ENCODE measurements at places on chromosomes 4 and X.

- no peak for DNase-seq
Measured at GRCh38 chr4:27759611-27760575, 899.3 kb downstream of the STIM2 start.

- no peak for DNase-seq
Measured at GRCh38 chr4:80900908-80901307, 129.6 kb upstream of the BMP3 start.

DNA sequence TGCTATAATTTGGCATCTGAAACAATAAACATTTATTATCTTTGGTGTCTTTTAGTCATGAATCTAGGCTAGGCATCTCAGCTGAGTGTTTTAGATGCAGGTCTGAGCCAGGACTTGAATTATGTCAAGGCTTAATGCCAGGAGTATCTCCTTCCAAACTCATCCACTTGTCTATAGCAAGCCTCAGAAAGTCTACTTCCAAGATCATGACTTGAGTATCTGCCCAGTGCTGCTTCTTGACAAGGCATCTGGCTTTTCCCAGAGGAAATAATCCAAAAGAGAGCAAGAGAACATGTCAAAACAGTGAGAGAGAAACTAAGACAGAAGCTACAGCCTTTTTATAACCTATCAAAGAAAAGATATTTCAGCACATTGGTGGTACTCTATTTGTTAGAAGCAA is 1052.1 kb upstream of the PCDH10 start:
- DNase-seq, result no peak

DNA sequence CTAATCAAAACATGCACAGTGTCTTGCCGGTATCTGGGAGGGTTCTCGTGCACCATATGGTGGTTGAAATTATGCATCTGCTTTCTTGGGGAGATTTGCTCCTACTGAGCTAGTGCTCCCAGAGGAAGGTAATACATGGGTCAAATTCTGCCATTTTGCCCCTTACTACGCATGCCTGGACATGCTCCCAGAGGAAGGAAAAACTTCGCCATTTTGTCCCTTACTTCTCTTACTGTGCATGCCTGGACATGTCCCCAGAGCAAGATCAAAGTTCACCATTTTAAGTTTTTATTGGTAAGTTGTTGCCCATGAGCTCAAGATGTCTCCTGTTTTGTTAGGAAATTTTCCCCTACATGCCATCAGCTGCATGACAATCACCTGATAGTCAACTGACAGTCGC is 252.1 kb upstream of the KLHL4 start:
- no peak for DNase-seq

DNA sequence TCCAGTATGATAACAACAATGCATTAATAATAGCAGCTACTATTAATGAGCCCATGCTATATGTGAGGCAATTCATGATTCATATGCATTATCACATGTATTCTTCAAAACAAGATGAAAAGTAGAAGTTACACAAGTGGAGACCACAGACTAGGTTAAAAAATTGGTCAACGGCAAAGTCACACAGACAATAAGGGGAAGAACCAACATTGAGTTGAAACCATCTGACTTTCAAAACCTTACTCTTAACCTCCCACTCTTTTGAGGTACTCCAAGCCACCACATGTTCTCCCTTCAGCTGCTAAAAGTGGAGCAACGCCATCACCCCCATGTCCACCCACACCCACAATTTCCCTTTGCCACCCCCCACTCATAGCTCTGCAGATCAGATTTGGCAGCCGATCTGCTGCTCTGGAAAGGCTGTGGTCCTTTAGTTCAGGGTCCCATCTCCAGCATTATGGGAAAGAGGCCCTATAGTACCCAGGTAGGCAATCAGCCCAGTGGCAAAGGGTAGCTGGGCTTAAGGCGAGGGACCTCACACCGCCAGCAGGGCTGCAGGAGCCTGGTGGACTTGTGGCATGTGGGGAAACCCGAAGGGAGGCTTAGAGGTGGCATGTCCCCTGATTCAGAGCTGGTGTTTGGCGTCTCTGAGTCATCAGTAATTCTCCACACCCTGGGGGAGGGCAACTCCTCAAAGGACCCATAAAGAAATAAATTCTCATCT is 33.5 kb upstream of the CYBB start:
- DNase-seq, result no peak

GRCh38 chrX:136028383-136028984 is 43.2 kb downstream of the SLC9A6 start:
- peak; percentile 17 for DNase-seq

- DNase-seq, result no peak
Measured at GRCh38 chr4:121192480-121192879, 28.4 kb upstream of the TNIP3 start.

GRCh38 chrX:47815901-47816845 is 20.5 kb upstream of the ZNF81 start:
- DNase-seq, result no peak
